ENCODE measurements at places on chromosomes 4 and X. TPM values are rescaled to one million over a fixed set of nuclear protein-coding genes. Genes with fewer than 3 reads are reported as not detected.

GRCh38 chrX:134692990-134693389, 34.7 kb upstream of the PLAC1 start:
- no peak overlapping the region for H3K4me3 ChIP-seq
- no peaks in the 10 kb centered on the region for H3K4me1 ChIP-seq
- no peak for DNase-seq
- no peaks in the 10 kb centered on the region for H3K36me3 ChIP-seq
- H3K27me3 ChIP-seq = peaks cover 2% of the 10 kb centered on the region

Gene PF4V1
- total RNA-seq = not detected

Gene SOX3
- total RNA-seq = not detected

Gene IL21
- total RNA-seq = 67.0 TPM

GRCh38 chr4:152064753-152065152, 303.9 kb upstream of the GATB start:
- H3K27ac ChIP-seq = no peak overlapping the region
- H3K27me3 ChIP-seq = no peaks in the 10 kb centered on the region
- no peaks in the 10 kb centered on the region for H3K36me3 ChIP-seq
- H3K4me3 ChIP-seq = no peak overlapping the region

- no peak overlapping the region for H3K4me3 ChIP-seq
- no peaks in the 10 kb centered on the region for H3K36me3 ChIP-seq
- H3K27me3 ChIP-seq = no peaks in the 10 kb centered on the region
- DNase-seq = no peak
- H3K4me1 ChIP-seq = no peaks in the 10 kb centered on the region
Measured at GRCh38 chr4:108261026-108261425, 92.3 kb upstream of the LEF1 start.

GRCh38 chrX:53281321-53281822, at the start of gene IQSEC2:
Gene IQSEC2 (minus strand): TSS chrX:53281584.
- H3K4me1 ChIP-seq = peaks cover 6% of the 10 kb centered on the region
- no peak for DNase-seq
- H3K27ac ChIP-seq = no peak within 1 kb of the TSS
- H3K36me3 ChIP-seq = no peaks in the 10 kb centered on the region

- no peak overlapping the region for H3K27ac ChIP-seq
- no peaks in the 10 kb centered on the region for H3K36me3 ChIP-seq
- no peak for DNase-seq
- H3K27me3 ChIP-seq = peaks cover 2% of the 10 kb centered on the region
Measured at GRCh38 chr4:111930659-111931058, 214.6 kb upstream of the FAM241A start.

Gene MSX1
- not detected for total RNA-seq

DNA sequence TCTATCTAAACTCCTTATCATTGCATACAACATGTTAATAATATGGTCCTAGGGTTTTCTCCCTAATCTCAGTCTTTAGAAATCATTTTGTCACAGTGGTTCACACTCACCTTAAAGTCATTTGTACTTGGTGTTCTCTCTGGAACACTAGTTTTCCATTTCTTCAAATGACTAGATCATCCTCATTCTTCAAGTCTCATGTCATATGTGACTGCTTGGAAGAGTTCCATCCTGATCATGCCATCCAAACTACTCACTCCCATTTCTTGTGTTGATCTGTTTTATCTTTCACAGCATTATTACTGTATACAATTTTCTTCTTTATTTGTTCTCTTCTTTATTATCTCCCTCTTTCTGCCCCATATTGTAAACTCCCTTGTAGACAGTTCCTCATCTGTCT, 66.5 kb downstream of the HTR2C start:
- DNase-seq = no peak
- H3K36me3 ChIP-seq = no peaks in the 10 kb centered on the region
- no peak overlapping the region for H3K4me3 ChIP-seq
- H3K27me3 ChIP-seq = no peaks in the 10 kb centered on the region
- H3K27ac ChIP-seq = no peak overlapping the region

Gene ZAR1
- not detected for total RNA-seq

Gene NAP1L3
- 2.8 TPM for total RNA-seq

All from activated CD4-positive, alpha-beta memory T cell treated with anti-CD3 and anti-CD28 coated beads for 36 hours (primary cell).